ENCODE measurements at places on chromosomes 12 and 14. TPM values are rescaled to one million over a fixed set of nuclear protein-coding genes. Genes with fewer than 3 reads are reported as not detected.
A peak's percentile ranks its signal among the peaks of the same experiment; 100 is the strongest.

DNA sequence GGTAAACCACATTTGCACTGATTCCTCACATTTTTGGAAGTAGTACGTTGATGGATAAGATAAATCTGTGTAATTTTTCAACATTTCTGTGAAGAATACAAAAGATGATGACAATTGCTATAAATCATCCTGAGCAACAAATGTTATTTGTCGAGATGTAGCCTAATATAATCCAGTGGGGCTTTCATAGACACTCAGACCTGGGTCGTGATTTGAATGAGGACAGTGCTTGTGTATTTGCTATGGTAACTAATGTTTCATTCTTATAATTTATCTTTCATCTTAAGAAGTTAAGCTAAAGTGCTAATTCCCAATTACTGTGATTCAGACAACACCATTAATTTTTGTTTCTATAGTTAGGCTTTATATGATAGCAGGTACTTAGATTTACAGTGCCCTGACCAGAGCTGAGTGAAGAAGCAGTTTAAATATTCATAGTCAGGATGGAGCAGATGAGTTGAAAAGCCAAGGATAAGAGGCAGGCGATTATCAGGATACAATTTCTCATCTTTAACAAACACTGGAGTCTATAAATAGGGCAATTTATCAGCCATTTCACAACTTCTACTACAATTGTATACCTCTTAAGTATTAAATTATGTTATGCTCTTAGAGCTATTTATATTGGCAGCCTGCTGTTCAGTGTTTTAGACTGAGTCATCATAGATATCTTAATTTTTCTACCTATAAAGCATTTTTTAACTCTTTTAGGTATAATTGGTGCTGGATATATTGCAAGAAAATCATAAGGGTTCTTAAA is 359.9 kb downstream of the TRHDE start:
- no peak for DNase-seq

GRCh38 chr14:63881926-63882325 is 29.1 kb downstream of the SYNE2 start:
- DNase-seq = no peak

- no peak for DNase-seq
These were observed 72.9 kb downstream of the PRIMA1 start for GRCh38 chr14:93715279-93715927.

- no peak for DNase-seq
These were observed 256.6 kb upstream of the PPFIA2 start for GRCh38 chr12:82015623-82016347.

- no peak for DNase-seq
These were observed 10.7 kb upstream of the TXNRD1 start for GRCh38 chr12:104204690-104205480.

DNA sequence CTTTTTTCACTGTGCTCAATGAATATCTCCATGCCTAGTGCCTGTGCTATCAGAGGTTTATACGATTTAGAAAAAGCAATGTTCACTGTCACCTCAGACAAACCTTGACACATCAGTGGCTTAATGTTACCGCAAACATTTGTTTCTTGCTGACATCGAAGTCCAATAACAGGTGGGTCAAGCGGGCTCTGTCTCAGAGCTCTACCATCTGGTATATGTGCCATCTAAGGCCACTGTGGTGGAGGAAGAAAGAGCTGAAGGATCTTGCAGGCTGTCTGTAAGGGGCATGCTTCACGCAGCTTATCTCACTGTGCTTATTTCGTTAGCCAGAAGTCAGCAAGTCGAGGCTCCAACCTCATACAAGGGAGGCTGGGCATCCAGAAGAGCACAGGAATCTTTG is 189.5 kb upstream of the NTF3 start:
- no peak for DNase-seq

DNA sequence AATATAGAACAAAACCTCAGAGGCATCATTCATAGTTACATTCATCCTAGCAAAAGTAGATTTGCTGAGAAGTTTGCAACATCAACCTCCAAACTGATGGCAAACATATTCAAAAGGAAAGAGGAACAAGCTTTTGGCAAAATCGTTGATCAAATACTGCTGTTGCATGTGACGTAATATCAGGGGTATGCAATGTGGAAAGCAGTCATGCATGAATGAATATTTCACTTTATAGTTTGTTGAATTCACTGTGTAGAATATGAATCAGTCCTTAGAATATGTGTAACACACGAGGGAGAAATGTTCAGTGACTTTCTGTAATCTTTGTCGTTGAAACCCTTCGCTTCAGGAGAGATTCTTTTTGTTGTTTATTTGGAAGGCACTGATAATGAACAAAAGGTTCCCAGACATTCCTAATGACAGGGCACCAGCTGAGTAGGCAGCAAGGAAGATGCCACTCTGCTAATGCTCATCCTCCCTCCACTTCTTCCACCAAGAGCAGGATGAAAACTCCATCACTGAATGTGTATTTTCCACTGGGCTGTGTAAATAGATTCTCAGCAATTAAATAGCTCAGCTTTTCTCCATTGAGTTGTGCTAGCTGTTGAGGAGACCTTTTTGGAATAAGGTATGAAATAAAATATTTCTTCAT is 126.1 kb downstream of the PELI2 start:
- no peak for DNase-seq

- DNase-seq = no peak
These were observed 187.1 kb downstream of the KITLG start for GRCh38 chr12:88393017-88393767.

DNA sequence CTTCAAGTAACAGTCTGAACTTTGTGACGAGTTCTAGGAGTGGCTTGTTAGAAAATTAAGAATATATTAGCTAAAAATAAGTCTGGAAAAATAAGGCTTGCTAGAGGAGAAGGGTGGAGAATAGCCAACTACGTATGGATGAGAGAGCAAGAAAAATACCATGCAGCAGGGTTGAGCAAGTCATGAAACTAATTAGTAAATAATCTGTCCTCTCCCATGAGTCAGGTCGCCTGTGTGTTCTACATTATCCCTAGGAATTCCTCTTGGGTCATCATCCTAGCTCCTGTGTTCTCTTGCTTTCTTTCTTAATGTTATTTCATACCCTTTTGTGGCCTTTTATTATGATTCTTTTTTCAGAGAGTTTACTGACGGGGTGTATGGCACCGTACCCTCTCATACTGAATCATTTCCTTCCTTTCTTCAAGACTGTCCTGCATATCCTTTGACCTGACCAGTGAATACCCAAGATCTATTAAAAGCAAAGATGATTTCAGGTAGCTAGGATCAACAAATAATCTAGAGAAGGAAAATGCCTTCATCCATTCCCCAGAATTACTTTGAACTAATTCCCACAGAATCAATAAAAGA is 177.2 kb upstream of the NPAS3 start:
- no peak for DNase-seq

GRCh38 chr12:121252712-121253345 is 42.9 kb downstream of the P2RX4 start:
- no peak for DNase-seq

GRCh38 chr12:132396657-132397056 is 67.3 kb upstream of the GALNT9 start:
- DNase-seq = no peak

- no peak for DNase-seq
These were observed 6.9 kb upstream of the CKAP4 start for GRCh38 chr12:106254724-106255123.

DNA sequence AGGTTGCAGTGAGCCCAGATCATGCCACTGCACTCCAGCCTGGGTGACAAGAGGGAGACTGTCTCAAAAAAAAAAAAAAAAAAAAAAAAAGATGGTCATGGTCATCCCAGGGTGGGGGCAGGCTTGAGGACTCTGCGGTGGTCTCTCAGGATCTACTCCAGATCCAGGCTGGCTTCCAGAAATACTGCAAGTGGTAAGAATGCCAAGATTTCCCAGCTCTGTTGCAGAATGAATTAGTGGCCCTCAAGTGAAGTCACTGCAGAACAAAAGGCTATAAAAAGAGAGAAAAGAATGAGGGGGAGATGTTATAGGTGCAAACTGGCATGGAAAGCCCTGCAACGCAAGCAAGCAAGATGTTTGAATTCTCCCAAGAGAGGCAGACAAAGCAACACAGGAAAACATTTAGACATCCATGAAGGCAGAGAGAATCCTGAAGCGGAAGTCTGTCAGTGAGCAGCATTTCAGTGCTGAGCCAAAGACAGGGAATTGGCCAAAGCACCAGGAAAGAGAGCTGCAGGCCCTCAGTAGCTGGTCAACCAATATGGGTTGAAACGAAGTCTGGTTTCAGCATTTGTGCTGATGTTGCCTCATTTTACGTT is 31.9 kb upstream of the ETFBKMT start:
- DNase-seq = no peak

DNA sequence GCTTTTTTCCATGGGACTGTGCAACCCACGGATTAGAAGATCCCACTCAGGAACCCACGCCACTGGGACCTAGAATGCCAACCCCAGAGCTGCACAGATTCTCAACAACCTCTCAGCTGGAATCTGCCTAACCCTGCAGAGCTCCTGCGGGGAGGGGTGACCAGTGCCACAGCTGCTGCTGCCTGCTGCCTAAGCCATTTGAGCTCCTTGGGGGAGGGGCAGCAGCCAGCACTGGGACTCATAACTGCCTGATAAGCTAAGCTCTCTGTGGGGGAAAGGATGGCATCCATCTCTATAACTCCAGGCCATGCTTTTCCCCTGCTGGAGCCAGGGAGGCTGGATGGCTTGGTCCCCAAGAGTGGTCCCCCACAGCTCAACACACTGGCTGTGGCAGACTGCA is 182.8 kb downstream of the SLC5A8 start:
- no peak for DNase-seq

DNA sequence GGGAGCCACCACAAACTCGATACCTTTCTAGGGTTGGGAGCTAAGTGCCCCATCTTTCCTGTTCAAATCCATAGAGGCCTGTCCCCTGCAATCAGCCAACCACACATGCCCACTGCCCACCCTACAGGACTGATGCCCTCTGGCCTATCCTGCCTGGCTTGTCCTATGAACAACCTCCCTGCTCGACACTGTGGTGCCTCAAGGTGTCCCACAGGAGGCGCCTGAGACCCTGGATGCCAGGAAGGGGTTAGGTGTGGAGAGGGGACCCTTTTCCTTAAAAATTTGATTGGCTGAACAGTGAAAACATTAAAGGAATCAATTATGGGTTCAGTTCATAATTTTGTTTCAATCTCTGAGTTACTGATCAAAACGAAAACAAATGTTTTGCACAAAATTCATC is 97.3 kb upstream of the FZD10 start:
- no peak for DNase-seq

DNA sequence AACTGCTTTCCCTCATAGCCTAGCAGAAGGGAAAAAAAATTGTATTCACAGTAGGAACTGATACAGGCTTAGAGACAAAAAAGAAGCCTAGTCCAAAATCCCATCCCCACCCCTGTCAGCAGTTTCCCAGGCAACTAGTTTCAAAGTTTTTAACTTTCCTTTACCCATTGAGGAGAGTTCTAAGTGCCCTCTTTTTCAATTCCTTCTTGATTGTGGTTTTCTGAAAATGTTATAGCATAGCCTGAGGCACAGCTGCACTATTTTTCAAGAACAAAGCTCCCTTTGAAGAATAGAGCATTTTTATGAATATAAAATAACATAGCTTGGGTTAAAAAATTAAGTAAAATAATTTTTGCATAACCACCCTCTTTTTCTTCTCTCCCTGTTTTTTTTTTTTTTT is 81.6 kb downstream of the IPO8 start:
- DNase-seq = no peak

DNA sequence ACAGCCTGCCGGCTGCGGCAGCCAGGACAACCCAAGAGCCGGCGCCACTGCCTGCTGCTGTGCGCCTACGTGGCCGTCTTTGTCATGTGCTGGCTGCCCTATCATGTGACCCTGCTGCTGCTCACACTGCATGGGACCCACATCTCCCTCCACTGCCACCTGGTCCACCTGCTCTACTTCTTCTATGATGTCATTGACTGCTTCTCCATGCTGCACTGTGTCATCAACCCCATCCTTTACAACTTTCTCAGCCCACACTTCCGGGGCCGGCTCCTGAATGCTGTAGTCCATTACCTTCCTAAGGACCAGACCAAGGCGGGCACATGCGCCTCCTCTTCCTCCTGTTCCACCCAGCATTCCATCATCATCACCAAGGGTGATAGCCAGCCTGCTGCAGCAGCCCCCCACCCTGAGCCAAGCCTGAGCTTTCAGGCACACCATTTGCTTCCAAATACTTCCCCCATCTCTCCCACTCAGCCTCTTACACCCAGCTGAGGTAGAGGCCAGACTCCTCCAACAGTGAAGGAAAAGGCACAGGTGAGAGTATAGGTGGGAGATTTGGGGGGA is 10.3 kb downstream of the ZBTB39 start:
- DNase-seq = no peak

DNA sequence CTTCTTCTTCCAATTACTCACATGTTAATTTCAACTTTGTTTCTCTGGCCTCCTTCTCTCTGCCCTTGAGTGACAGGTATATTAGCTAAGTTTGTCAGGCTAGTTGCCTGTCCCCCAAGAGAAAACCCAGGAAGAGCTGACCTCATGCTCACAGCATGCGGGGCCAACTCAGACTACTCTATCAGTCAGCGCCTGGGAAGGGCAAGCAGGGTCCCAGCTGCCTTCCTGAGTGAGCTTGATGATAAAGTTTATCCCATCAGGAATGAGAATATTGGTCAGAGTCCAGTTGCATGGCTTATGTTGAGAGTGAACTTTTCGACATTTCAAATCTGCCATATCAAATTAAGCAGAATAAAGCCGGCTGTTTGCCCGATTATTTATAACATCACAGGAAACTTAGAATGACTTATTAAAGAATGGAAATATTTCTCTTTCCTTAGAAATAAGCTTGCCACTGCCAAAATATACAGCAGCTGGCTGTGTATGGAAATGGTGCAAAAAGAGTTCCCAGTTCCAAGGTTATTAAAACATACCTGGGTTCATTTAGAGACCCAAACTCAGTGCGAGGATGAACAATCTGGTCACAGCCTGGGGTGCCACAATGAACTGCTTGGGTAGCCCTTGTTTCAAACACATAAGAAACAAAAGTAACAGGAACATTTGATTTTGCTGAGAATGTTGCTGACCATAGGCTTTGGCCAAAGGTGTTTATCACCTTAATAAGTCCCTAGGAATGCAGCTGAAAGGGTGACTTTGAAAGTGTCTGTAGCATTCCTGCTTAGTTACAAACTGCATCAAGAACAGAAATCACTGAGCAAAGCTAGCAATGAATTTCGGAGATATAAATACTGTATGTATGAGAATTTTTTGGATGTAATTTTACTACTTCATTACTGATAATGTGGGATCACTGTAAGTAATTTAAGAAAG is 1553.8 kb upstream of the FLRT2 start:
- no peak for DNase-seq

- no peak for DNase-seq
These were observed 389.6 kb upstream of the DDHD1 start for GRCh38 chr14:53542732-53543131.

GRCh38 chr12:51009056-51009440 is 17.1 kb downstream of the SLC11A2 start:
- peak; percentile 71 for DNase-seq

Gene GPR137C
- 5.3 TPM for total RNA-seq

Gene SLC6A15
- total RNA-seq = not detected

Gene E2F7
- 3.5 TPM for total RNA-seq

Gene SLC5A8
- total RNA-seq = 5.6 TPM

Gene EPYC
- not detected for total RNA-seq

Gene ITGA7
- 17.4 TPM for total RNA-seq

Gene FGF6
- total RNA-seq = not detected

Gene GLIPR1
- 2.7 TPM for total RNA-seq

Gene IKZF4
- total RNA-seq = 6.2 TPM

Gene PTPRQ
- total RNA-seq = 7.4 TPM
